Activated T-cell treated with anti-CD3 and anti-CD28 coated beads, Interleukin-2, amount 50 U/mL, for 72 hours (primary cell): ENCODE measurements at places on chromosomes 16 and 17.
A peak's percentile ranks its signal among the peaks of the same experiment; 100 is the strongest.

- no peak for DNase-seq
Observed at GRCh38 chr17:17425005-17425404, 51.8 kb upstream of the MED9 start.

- DNase-seq: peak; percentile 41
Observed at GRCh38 chr16:30028438-30029076, 2.5 kb downstream of the TLCD3B start.

GRCh38 chr17:38334480-38335364, 9.0 kb downstream of the GPR179 start:
- no peak for DNase-seq

DNA sequence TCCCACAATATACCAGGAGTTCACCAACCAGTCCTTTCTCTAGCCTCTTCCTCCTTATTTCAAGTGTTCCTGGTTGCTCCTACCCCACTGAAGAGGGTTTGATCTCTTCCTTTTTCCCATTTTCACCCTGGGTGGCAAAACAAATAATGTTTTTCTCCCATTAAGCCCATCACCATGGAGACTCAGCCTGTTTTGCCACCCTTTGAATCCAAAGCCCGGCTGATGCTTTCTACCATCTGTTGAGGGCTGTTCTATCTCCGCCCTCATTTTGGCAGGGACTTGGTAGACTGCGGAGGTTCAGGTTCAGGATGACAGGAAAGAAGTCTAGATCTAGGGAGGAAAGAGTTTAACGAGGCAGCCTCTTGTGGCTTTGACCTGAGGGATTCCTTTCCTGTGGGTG, 2.6 kb downstream of the DNAH2 start:
- no peak for DNase-seq

DNA sequence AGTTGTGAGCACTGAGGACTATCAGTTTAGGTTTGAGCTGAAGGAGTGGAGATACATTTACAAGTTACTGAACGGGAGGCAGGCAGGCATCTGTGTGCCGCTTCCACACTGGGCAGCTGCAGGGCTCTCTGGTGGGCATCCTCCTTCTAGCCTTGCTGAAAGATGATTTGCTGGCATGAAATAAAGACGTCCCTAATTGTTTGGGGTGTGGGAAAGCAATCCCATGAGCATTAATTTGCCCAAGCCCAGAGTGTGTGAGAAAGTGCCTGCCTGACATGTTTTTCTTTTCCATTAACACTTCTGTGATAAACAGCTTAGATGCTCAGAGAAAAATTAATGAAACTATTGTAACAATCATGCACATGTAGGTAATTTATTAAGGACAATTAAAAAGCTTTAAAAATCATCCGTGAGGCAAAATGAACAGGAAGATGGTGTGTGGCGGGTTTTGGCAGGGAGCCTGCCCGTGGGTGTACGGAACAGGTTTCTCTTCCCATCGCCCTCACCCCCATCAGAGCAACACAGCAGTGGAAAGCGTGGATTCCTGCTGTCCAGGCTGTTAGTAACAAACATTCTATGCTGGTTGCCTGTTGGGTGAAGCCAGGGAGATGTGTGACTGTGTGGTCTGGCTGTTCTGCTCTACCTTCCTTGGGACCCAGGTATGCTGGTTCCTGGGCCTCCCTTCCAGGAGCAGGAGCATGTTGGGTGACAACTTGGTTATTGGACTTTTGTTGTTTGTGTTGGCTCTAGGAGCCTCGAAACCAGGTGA, 191.9 kb downstream of the MSI2 start:
- no peak for DNase-seq

GRCh38 chr16:23508589-23509440, 1.5 kb downstream of the GGA2 start:
- no peak for DNase-seq
